T-helper 2 cell treated with Interferon-gamma antibody and Interleukin-4, amounts not matched to agents 5 μg/mL and 100 μg/mL, for 36 hours (primary cell): ENCODE measurements at places on chromosomes 12 and 14.

DNA sequence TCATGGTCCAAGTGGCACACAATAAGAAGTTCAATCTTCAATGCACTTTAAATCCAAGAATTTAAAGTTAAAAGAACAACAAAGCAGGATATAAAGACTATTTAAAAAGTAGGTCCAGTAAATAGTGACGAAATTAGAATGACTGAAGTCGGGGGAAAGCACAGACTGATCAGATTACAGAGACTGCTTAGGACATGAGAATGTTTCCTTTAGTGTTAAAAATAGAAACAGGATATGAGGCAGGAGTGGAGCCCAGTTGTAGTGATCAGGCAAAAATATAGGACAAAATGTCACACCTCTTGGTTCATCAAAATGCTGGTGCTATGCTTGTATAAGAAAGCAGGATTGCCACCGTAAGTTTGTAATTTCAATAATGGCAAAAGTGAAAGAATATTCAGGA is 52.2 kb upstream of the CD163 start:
- no peak overlapping the region for H3K4me3 ChIP-seq
- H3K4me1 ChIP-seq = no peaks in the 10 kb centered on the region
- DNase-seq = no peak
- H3K36me3 ChIP-seq = no peaks in the 10 kb centered on the region

DNA sequence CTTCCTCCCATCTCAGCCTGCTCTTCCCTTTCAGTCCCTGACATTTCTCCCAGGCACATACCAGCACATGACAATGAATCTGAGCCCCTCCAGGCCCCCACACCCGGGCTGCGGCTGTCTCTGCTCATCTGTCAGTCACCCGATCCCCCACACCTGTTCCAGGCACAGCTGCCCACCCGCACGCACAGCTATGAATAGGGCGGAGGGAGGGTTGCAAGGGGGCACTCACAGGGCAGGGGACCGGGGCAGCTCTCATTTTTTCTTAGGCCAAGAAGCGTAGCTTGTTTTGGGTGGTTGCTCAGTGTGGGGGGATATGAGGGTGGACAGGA is 43.7 kb upstream of the TSPAN9 start:
- DNase-seq = no peak
- no peak overlapping the region for H3K27ac ChIP-seq
- no peaks in the 10 kb centered on the region for H3K27me3 ChIP-seq

DNA sequence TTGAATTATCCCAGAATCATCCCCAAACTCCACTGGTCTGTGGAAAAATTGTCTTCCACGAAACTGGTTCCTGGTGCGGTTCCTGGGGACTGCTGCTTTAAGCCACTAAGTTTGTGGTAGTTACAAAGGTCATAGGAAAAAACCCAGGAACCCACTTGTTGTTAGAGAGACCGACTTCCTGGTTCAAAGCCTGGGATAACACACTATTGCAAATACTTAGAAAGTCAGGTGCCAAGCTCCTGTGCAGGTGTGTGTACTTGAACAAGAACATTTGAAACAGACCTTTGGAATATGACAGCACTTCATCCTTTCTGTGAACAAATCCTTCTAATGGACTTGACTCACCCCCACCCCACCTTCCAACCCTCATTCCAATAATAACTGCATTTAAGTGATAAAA is 519.6 kb downstream of the GLT1D1 start:
- H3K27ac ChIP-seq = no peak overlapping the region
- H3K4me1 ChIP-seq = no peaks in the 10 kb centered on the region
- no peaks in the 10 kb centered on the region for H3K36me3 ChIP-seq
- no peak overlapping the region for H3K4me3 ChIP-seq
- DNase-seq = no peak
- no peaks in the 10 kb centered on the region for H3K27me3 ChIP-seq

GRCh38 chr14:103623883-103624482 is 5.0 kb upstream of the KLC1 start:
- DNase-seq = no peak
- H3K36me3 ChIP-seq = no peaks in the 10 kb centered on the region
- H3K27me3 ChIP-seq = peaks cover 2% of the 10 kb centered on the region

- peaks cover 59% of the 10 kb centered on the region for H3K27me3 ChIP-seq
- H3K4me3 ChIP-seq = no peak overlapping the region
- peaks cover 27% of the 10 kb centered on the region for H3K4me1 ChIP-seq
- no peak for DNase-seq
- H3K36me3 ChIP-seq = no peaks in the 10 kb centered on the region
Measured at GRCh38 chr12:93592641-93593406, 20.3 kb downstream of the SOCS2 start.

GRCh38 chr12:49583366-49584094 is 15.6 kb upstream of the MCRS1 start:
- H3K36me3 ChIP-seq = no peaks in the 10 kb centered on the region
- H3K4me3 ChIP-seq = no peak overlapping the region
- no peak overlapping the region for H3K27ac ChIP-seq
- no peaks in the 10 kb centered on the region for H3K27me3 ChIP-seq
- H3K4me1 ChIP-seq = peaks cover 14% of the 10 kb centered on the region

- DNase-seq = no peak
- no peak overlapping the region for H3K4me3 ChIP-seq
- no peak overlapping the region for H3K27ac ChIP-seq
Measured at GRCh38 chr14:70096866-70097265, 91.9 kb downstream of the SLC8A3 start.

DNA sequence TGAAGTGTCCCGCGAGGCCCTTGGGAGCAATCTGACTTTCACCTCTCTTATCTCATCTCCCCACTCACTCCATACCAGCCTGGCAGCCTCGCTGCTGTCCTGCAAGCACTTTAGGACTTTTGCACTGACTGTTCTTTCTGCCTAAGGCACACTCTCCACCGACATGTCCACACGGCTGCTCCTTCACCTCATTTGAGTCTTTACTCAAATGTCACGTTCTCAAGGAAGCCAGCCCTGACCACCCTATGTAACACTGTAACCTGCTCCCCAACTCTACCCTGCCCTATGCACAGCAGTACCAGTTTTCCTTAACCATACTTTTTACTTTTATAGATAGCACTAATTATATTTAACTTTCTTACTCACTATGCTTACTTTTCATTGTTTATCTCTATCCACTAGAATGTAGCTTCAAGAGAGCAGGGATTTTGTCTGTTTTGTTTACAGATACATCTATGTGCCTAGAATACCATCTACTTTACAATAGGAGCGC is 32.0 kb downstream of the PRKD1 start:
- H3K4me1 ChIP-seq = no peaks in the 10 kb centered on the region
- no peaks in the 10 kb centered on the region for H3K27me3 ChIP-seq
- DNase-seq = no peak
- H3K27ac ChIP-seq = no peak overlapping the region

- peaks cover 36% of the 10 kb centered on the region for H3K36me3 ChIP-seq
- H3K27ac ChIP-seq = no peak overlapping the region
- no peaks in the 10 kb centered on the region for H3K4me1 ChIP-seq
- H3K4me3 ChIP-seq = no peak overlapping the region
Measured at GRCh38 chr14:57221931-57222330, 46.8 kb downstream of the EXOC5 start.

DNA sequence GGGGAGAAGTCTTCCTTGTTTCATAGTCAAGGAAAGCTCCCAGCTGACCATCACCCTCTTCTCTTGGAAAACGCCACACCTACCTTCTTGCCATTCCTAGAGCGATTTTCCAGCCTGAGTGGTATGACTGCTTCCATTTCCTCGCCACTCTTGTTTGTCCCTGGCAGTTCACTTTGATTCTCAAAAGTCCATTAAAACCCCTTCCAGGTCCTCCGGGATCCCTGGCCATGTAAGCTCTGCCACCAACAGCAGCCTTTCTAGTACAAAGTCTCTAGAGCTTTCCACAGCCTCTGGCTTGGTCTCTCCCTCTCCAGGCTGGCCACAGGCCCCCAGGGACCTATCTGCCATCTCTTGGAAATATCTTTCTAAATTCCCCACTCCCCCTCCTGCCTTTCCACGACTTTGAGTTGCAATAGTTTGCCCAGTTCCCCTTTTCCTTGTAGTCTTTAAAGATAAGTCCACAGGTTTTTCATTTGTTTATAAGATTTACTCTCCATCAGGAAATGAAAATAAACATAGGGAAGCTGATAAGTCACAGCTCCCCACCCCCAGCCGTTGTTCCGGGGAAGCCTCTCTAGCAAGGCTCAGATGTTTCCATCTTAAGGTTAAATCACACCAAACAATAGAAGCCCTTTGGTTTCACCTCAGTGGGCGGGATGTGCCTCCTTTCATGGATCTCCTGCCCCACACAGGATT is 42.9 kb upstream of the SINHCAF start:
- no peaks in the 10 kb centered on the region for H3K36me3 ChIP-seq
- H3K4me1 ChIP-seq = no peaks in the 10 kb centered on the region
- no peak overlapping the region for H3K27ac ChIP-seq
- no peak overlapping the region for H3K4me3 ChIP-seq
- peaks cover 2% of the 10 kb centered on the region for H3K27me3 ChIP-seq

GRCh38 chr14:81511111-81511904 is 22.3 kb downstream of the SEL1L start:
- H3K27ac ChIP-seq = no peak overlapping the region
- H3K4me3 ChIP-seq = no peak overlapping the region
- H3K36me3 ChIP-seq = peaks cover 43% of the 10 kb centered on the region
- peaks cover 8% of the 10 kb centered on the region for H3K4me1 ChIP-seq
- no peak for DNase-seq

DNA sequence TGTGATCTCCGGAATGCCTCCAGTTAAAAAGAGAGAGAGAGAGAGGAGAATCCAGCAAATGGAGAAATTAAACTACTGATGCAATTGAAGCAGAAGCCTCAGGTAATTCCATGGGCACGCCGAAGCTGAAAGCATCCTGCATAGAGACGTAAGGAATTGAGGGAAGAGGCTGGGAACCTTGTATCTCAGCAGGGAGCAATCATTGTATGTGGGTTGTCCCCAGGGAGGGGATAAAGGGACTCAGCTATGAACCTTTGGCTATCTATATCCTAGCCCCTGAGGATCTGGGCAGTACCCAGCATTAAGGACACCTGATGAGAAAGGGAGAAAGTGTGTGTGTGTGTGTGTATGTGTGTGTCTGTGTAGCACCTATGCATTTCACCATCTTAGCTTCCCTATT is 95.8 kb upstream of the ATXN7L3B start:
- H3K4me1 ChIP-seq = no peaks in the 10 kb centered on the region
- H3K27ac ChIP-seq = no peak overlapping the region
- H3K27me3 ChIP-seq = no peaks in the 10 kb centered on the region
- H3K4me3 ChIP-seq = no peak overlapping the region
- no peak for DNase-seq

DNA sequence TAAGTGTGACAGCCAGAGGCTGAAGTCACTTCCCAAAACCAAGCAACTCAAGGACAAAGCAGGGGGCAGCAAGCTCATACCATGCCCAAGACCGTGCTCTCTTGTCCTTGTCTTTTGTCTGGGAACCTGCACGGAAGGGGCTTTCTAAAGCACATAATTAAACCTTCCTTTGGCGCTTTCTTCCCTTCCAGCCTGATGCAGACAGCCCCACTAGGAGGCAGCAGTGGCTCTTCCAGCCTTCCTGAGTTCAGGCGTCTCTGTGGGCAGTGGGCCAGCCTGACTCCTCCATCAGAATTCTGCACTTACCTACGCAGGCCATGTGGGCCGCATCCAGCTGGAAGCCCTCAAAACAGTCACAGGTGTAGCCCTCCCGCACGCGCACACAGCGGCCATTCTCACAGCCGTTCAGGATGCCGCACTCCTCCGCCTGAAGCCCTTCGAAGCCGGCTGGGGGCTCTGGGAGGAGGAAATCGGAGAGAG is 7.6 kb downstream of the ISCA2 start:
- no peak for DNase-seq
- H3K27me3 ChIP-seq = no peaks in the 10 kb centered on the region
- no peak overlapping the region for H3K27ac ChIP-seq
- H3K4me3 ChIP-seq = no peak overlapping the region

DNA sequence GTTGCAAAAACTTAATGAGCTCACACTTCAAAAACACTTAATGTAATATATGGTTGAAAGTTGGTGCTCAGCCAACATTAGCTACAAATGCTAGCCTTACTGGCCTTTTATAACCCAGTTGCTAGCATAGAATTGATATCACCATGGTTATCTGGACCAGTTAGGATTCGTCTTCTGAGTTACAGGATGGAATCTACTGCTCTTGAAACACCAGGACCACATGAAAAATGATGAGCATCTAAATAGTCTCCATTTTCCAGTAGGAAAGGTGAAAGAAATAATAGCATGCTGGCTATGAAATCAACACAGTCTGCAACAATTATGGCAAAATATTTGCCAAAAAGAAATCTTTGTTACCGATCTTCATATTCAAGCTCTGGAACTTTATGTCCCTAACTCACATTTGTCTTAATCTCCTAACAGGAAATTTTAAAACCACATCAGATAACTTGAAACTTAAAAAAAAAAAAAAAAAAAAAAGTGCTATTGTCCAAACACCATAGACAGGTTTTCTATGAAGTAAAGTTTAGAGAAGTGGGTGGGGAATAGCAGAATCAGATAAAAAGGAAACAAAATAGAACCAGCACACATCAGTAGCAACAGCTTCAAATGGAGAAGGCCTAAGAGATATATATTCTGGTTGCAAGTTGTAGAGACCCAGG is 12.6 kb upstream of the CD69 start:
- DNase-seq = no peak
- H3K4me3 ChIP-seq = peak overlapping the region; percentile 50
- peaks cover 72% of the 10 kb centered on the region for H3K4me1 ChIP-seq

GRCh38 chr14:102927878-102928411 is 5.5 kb downstream of the AMN start:
- peaks cover 3% of the 10 kb centered on the region for H3K4me1 ChIP-seq
- no peaks in the 10 kb centered on the region for H3K36me3 ChIP-seq
- no peak for DNase-seq
- H3K27ac ChIP-seq = no peak overlapping the region

DNA sequence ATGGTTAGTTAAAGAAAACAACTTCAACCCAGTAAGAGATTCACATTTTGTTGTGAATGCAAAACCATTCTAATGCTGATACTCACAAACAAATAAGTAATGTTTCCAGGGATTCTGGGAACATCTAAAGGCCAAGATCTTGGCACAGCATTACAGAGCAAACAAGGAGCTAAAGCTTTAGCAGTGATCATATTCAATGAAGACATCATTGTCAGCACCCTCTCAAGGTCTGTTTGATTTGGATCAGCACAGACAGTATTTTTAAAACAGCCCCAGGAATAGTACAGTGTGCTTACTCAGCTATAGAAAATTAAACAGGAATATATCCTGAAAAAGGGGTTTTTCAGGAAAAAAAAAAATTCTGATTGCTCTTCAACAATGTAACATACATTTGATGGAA is 71.4 kb downstream of the TMEM260 start:
- no peak overlapping the region for H3K27ac ChIP-seq
- no peak for DNase-seq
- no peaks in the 10 kb centered on the region for H3K36me3 ChIP-seq
